Activated CD4-positive, alpha-beta T cell treated with anti-CD3 and anti-CD28 coated beads, Interleukin-2, amount 50 U/mL, for 24 hours (primary cell): ENCODE measurements at places on chromosomes 11 and 22.

GRCh38 chr22:27105142-27106025, 448.0 kb downstream of the MIAT start:
- DNase-seq, result no peak

DNA sequence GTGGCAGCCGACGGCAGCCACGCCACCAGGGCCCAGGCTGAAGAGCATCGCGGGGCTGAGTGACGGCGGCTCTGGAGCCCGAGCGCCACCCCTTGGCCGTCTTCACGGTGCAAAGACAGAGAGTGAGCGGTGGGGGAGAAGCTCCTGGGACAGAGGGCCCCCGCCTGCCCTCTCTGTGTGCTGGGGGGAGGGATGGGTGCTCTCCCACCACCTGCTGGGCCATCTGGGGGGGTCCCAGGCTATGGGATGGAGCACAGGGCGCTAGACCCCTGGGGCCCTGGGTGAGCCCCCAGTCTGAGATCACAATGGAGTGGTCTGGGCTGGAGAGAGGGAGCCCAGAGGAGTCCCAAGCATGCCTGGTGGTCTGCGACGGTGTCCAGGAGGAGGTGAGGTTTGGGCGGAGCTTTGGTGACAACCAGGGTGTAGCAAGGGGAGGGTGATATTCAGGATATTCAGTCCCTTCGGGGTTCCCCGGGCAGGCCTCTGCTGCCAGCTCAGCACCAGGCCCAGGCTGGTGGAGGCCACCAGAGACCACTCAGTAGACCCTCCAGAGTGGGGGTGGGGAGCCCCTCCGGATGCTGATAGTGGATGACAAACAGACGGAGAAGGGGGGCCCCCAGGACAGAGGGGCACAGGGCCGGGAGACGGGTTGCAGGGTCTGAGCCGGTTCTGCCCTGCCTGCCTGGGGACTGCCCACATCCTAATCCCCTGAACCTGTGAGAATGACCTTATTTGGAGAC, 78.1 kb upstream of the PRR5 start:
- DNase-seq, result no peak

DNA sequence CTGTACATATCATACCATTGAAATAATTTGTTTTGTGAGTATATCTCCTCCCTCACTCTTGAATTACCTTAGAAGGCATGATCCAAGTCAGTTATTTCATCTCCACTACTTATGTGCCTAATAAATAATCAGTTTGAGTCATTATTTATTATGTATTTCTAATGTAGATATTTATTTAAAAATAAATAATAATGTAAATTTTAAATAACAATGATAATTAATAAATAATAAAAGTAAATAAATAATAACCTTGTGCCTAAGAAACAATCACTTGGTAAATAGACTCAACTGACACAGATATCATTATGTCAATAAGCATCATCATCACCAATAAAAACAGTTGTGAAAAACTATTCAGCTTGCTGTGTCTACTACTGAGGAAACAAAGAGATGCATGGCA, 213.8 kb downstream of the CNTN5 start:
- no peak for DNase-seq

DNA sequence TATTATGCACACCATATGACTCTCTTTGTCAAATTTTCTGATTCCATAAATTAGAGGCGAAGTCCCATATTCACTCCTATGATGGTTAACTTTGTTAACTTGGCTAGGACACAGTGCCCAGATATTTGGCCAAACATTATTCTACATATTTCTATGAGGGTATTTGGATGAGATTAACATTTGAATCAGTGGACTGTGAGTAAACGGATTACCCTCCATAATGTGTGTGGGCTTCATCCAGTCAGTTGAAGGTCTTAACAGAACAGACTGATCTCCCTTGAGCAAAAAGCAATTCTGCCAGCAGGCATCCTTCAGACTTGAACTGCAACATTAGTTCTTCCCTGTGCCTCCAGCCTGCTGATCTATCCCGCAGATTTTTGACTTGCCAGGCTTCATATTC, 69.9 kb downstream of the FZD4 start:
- DNase-seq, result no peak

GRCh38 chr22:23402275-23403151, 177.6 kb downstream of the IGLL1 start:
- DNase-seq, result no peak

GRCh38 chr11:112150517-112150916, 13.4 kb downstream of the IL18 start:
- no peak for DNase-seq

GRCh38 chr22:41407433-41407832, 25.7 kb downstream of the TEF start:
- DNase-seq, result no peak

DNA sequence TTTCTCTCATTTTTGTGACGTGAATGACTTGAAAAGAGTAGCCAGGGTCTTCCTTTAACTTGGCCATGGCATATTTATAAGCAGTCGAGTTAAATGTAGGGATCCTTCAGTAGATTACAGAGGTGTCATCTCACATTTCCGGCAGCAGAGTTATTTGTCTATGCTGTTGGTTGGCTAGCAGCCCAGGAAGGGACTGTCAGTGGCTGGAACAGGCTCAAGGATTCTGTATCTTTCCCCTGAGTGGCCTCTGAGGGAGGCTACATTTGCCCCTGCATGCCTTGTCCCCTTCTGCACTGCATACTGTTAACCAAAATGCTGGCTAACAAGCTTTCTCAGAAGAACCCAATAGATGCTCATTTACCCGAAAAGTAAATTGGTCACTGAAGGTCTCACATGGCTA, 187.6 kb downstream of the PGR start:
- no peak for DNase-seq

DNA sequence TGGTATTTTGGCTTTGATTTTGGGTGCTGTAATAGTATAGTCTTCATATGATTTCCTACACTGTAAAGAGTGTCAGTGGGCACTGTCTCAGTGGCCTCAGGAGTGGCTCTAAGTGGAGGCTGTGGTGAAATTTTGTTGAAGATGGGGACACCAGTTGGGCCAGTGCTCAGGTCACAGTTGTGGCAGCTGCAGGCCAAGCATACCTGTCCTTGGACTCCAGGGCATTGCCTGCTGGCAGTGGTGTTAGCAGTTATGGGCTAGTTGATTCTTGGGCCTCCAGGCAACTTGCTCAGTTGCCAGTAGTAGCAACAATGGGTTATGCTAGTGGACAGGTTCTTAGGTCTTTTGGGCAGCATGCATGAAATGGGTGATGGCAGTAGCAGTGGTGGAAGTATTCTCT, 39.2 kb upstream of the SLC22A25 start:
- DNase-seq, result no peak

GRCh38 chr11:15349413-15349812, 234.7 kb downstream of the INSC start:
- DNase-seq, result no peak

DNA sequence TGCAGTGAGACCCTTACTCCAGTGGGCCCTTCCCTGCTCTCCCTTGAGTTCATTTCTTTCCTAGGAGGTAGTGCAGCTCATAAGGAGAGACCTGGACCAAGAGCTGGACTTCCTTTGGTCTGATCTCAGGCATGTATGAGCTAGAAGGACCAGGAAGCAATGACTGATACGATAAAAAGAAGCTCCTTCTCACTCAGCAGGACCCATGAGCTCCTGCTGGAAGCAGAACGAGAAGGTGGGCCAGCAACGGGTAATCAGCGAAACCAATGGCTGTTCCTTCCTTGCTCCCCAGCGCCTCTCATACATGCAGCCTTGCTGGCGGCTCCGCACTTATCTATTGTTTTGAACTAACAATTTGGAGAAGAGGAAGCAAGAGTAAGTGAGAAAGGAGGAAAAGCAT, 56.8 kb downstream of the RPUSD4 start:
- no peak for DNase-seq

GRCh38 chr11:95922536-95923438, 1.1 kb downstream of the MTMR2 start:
- no peak for DNase-seq

GRCh38 chr11:35173011-35173511, 34.1 kb downstream of the CD44 start:
- DNase-seq, result no peak

GRCh38 chr11:110075847-110076208, 17.4 kb upstream of the ZC3H12C start:
- DNase-seq, result no peak
